Activated CD4-positive, alpha-beta T cell treated with anti-CD3 and anti-CD28 coated beads, Interleukin-2, amount 50 U/mL, for 16 hours (primary cell): ENCODE measurements at places on chromosomes 2 and 18.

DNA sequence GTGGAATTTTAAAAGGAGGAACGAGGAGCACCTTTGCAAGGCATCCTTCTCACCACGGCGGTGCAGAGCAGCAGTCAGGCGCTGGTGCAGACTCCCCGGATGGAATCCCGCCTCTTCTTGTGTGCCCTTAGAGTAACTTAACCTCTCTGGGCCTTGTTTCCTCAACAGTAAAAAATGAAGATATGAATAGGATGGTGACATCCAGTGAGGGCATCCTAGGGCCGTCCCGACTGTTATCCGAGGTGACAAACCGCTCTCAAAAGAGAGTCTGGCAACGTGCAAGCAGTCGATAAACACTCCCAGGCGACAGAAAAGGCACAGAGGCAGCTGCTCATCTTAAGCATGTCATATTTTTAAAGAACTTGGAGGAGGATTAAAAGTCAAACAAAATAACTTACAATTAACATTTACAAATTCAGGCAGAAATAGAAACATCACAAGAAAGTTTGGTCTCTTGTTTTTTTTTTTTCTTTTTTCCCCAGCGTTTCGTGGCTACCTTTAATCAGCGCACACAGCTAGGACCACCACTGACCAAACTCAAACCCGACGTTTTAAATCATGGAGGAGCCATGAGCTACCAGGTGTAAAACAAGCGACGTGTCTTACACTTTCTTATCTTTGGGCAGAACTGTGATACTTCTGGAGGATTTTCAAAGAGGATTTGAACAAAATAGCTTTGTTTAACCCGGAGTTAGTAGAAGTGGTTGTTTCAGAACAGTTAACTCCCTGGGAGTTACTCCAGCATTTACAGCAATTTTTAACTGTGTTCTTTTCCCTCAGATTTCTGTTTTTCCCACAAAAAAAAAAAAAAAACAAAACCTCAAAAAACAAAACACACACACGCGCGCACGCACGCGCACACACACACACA, 2.1 kb downstream of the MBP start:
- no peak for DNase-seq

GRCh38 chr18:46350598-46351159, 246.5 kb downstream of the HAUS1 start:
- no peak for DNase-seq

- no peak for DNase-seq
Observed at GRCh38 chr2:217901835-217902378, 100.9 kb downstream of the TNS1 start.

GRCh38 chr2:12199491-12200211, 453.2 kb downstream of the LPIN1 start:
- DNase-seq = no peak

GRCh38 chr2:136118819-136119716, 1.1 kb upstream of the CXCR4 start:
- DNase-seq = peak; percentile 71

DNA sequence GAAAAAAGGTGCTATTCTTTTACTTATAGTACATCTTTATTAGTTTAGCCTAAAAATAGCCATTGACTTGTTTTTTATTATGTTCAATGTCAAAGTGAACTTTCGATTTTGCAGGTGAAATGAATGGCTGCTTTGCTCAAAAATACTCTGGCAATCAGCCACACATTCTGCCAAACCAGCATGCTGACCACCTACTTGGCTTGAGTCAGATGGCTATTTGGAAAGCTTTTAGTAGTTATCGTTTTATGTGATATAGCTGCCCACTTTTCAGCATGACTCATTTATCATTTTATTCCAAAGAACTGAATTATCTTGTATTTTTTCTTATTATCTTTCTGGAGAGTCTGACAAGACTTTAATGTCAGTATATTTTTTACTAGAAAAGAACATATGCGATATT, 1615.8 kb upstream of the TMEFF2 start:
- DNase-seq = no peak

DNA sequence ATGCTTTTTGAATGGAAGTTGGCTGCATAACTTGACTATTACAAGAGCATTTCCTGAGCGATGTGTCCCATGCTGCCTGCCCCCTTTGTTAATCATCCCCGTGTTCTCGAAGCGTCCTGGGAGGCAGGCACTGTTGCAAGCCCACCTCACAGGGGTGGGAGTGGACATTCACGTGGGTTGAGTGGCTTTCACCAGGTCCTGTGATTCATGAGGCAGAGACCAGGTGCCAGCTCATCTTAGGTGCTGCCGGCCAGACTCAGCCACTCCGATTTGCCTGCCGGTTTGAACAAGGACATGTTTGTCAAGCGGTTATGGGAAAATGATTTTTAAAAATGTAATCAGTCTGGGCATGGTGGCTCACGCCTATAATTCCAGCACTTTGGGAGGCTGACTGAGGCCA, 112.5 kb downstream of the ZNF532 start:
- DNase-seq = no peak

- no peak for DNase-seq
Observed at GRCh38 chr2:236639461-236640235, 70.0 kb downstream of the ACKR3 start.

GRCh38 chr2:232587512-232587911, 37.0 kb downstream of the EIF4E2 start:
- DNase-seq = no peak

- DNase-seq = no peak
Observed at GRCh38 chr18:61528961-61529360, 195.7 kb downstream of the CDH20 start.

GRCh38 chr2:32946314-32947075, at the start of gene LTBP1:
LTBP1 (plus strand) TSS chr2:32946953; CDS start chr2:32947325, 372 bp downstream.
- DNase-seq = peak; percentile 69

DNA sequence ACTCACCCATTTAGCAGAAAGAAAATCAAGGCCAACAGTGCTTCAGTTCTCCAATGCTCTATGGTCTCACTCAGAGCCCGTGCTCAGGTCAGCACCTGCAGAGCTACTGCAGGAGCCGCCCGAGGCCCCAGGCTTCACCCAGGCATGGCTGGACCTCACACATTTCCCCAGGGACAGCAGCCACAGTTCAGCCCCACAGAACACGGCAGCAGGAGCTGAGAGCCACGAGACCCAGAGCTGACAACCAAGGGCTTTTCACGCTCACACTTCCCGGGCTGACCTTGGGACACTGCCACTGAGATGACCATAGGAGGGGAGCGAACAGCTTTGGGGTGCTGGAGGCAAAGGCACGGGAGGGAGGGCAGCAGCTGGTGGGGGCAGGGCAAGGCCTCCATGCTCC, 4.2 kb downstream of the TMEM18 start:
- DNase-seq = no peak

- DNase-seq = no peak
Observed at GRCh38 chr2:189045836-189046235, 71.7 kb downstream of the COL3A1 start.

DNA sequence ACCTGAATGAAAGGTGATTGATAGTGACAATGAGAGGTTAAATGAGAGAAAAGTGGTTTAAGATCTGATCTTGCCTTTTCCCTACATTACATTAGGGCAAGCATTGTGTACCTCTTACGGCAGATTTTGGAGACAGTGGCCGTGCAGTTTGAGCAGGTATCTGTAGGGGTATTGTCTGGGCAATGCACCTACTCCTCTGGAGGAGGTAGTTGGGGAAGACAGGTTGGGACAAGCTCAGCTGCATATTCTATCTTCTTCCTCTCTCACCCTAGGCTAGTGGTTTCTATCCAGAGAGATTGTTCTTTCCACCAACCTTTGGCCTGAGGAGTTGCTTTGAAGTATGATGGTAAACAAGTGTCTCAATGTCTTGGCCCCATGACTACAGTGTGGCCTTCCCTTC, 323.2 kb downstream of the CYP26B1 start:
- no peak for DNase-seq

DNA sequence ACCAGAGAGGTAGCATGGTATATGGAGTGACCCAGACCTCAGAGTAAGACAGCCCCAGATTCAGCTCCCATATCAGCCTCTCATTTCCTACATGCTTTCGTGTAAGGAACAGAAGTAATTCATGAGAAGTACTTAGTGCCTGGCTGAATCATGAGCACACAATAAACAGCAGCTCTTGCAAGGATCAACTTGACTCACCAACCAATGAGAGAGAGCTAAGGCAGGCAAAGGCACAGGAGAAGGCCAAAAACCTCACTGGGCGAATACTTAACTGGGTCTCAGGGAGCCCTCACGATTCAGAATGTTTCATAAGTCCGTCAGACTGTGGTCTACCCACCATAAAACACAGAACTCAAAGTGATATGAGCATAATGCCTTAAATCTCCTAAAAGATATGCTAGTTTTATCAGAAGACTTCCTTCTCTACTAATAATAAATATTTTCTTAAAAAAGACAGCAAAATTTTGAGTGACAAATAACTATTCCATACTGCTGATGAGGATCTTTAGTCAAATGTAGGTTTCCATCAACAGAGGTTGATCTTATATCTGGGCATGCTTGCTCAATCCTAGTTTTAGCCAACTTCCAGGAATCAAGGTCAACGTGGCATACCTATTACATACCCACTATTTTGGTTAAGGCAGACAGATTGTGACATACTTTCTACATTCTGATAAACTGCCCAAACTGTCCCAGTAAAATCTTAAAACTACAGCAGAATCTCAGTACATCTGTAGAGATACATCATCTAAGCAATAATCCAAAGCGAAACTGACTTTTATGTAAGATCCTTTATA, 34.9 kb downstream of the IMMT start:
- no peak for DNase-seq

DNA sequence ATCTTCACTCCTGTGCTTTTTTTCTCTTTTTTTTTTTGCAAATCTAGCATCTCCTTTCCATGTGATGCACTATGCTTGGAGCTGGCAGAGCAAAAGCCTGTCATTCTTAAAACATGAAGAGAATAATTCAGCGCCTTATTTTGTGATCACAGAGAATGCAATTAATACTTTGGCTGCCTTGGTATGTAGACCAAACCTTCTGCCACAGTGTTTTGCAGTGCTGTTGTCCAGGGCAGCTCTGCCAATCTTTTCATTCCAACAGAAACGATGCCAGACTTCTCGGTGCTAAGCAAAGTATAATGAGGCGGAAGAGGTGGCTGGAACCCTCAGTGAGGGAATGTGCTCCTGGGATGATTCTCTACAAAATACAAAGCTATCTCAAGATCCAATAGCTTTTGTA, 25.6 kb downstream of the BCL2 start:
- DNase-seq = no peak

DNA sequence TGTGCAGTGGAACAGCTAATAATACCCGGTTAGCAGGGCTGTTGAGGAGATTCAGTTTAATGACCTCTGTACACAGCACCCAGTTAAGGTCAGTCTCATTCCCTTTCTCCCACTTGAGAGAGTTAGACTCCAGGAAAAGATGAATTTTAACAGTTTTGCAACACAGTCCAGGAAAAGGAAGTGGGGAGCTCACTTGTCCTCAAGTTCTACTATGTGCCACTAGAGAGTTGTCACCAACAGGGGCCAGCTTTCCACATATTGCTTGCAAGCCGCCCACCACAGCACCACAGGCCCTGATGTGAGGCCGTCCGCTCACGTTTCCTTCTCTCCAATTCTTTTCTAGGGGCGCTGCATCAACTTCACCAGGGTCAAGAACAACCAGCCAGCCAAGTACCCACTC, 142.1 kb downstream of the GFPT1 start:
- DNase-seq = no peak

- no peak for DNase-seq
Observed at GRCh38 chr2:176812246-176812775, 400.3 kb upstream of the HNRNPA3 start.

- DNase-seq = no peak
Observed at GRCh38 chr2:73218298-73218697, 4.3 kb downstream of the SMYD5 start.

GRCh38 chr2:121519732-121520640, 10.7 kb upstream of the RNU4ATAC start:
- DNase-seq = no peak

- DNase-seq = no peak
Observed at GRCh38 chr2:227703280-227703732, 14.5 kb downstream of the SLC19A3 start.

DNA sequence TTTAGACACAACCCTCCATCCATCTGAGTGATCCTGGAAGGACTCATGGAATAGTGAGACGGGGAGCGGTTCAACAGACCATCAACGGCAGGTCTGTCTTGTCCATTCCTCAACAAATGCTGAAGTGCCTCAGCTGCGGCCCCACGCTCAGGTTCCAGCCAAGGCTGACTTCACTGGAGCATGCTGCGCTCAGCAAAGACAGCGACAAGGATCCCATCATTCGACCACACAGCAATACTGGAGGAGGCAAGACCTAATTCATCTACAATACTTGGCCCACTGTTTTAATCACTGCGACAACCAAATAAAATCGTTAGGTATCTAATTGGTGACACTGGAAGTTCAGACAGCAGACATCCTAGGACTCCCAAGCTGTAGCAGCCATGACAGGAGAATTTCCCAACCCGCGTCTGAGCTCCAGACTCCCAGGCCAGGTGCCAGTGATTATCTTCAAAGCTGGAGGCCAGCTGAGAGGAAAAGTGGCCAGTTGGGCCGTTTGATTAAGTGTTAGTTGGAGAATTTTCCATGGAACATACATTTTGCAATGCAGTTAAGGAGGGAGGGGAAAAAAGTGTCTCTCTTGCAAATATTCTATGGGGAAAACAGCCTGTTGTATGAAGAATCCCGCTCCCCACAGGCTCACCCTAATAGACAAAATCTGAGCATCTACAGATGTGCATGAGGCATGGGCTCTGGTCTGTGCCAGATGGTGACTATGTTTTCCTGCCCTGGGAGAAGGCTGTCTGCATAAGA, 92.5 kb upstream of the SLC35G4 start:
- no peak for DNase-seq
